ENCODE measurements at places on chromosomes 16 and 17.

- no peak for DNase-seq
Observed at GRCh38 chr17:19299214-19299747, 62.1 kb downstream of the EPN2 start.

- no peak for DNase-seq
Observed at GRCh38 chr17:80503921-80504320, 27.5 kb upstream of the NPTX1 start.

GRCh38 chr16:66206363-66206762 is 160.1 kb upstream of the CDH5 start:
- no peak for DNase-seq

DNA sequence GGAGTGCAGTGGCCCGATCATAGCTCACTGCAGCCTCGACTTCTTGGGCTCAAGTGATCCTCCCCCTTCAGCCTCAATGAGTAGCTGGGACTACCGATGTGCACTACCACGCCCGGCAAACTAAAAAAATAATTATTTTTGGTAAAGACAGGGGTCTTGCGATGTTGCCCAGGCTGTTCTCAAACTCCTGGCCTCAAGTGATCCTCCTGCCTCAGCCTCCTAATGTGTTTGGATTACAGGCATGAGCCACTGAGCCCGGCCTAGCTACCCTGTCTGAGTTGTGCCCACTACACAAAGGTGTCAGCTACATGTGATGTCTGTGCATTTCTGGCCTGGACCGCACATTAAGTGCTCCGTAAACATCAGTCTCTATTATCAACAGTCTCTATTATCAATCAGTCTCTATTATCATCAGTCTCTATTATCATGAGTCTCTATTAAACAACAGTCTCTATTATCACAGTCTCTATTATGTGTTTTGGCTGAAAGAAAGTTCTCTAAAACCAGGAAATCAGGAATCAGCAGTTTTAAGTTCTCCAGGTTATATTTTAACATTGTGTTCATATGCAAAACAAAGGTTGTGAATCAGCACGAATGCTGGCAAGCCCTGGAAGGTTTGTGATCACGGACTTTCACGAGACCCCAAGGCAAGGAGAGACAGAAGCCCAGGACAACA is 721 bp upstream of the WWOX start:
- no peak for DNase-seq

DNA sequence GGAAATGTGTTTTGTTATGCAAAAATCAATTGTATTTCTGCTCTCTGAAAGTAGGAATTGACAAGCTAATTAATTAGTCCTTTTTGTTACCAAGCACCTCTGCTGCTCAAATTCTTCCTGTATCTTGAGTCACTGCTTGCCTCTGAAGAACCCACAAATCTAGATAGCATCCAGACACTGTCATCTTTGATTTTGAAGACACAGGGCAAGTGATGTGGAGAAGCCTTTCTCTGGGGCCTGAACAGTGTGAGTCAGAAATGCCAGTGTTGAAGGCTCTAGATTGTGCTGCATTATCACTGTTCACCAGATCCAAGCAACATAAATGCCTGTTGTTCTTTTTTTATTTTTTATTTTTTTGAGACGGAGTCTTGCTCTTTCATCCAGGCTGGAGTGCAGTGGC is 10.9 kb upstream of the ST6GALNAC1 start:
- peak; percentile 17 for DNase-seq

DNA sequence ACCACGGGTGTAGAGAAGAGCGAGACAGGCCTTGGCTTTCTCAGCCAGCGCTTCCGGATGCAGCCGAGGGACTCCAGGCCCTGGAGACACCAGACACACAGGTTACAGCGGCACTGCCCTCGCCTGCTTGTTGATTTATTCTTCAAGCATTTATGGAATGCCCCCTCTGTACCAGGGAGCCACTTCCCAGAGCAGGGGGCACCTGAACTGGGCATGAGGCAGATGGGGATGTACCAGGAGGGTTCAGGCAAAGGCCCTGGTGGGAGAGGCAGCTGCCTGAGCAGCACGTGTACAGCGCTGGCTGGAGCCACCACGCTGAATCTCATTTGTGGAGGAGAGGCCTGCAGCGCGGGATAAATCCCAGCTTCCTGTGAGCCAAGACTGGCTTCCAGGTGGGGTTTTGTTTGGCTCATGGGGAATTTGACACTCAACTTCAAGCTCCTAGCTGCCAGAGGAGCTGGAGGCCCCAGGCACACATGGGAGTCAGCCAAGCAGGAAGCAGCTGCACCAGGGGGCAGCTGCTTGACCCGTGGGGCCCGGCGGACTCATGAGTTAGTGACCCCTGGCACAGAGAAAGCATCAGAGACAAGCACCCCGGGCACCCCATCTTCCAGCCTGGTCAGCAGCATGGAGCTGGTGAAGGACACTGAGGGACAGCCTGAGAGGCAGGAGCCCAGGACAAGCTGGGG is 59.7 kb downstream of the IL21R start:
- peak; percentile 37 for DNase-seq

GRCh38 chr16:11009027-11009755 is 64.8 kb downstream of the CLEC16A start:
- DNase-seq, result no peak

- DNase-seq, result no peak
Observed at GRCh38 chr17:48545539-48545938, 630 bp upstream of the HOXB2 start.

GRCh38 chr17:18362698-18363100 is 651 bp downstream of the SHMT1 start:
- DNase-seq, result peak; percentile 41

- DNase-seq, result no peak
Observed at GRCh38 chr17:82385559-82386254, 14.1 kb downstream of the UTS2R start.

- DNase-seq, result no peak
Observed at GRCh38 chr16:89600427-89600826, 13.0 kb upstream of the DPEP1 start.

GRCh38 chr17:348012-348411 is 4.6 kb downstream of the RPH3AL start:
- DNase-seq, result no peak

GRCh38 chr17:59753522-59754467 is 46.3 kb downstream of the VMP1 start:
- peak; percentile 95 for DNase-seq

GRCh38 chr17:63445065-63445464 is 1.0 kb downstream of the CYB561 start:
- DNase-seq, result no peak

DNA sequence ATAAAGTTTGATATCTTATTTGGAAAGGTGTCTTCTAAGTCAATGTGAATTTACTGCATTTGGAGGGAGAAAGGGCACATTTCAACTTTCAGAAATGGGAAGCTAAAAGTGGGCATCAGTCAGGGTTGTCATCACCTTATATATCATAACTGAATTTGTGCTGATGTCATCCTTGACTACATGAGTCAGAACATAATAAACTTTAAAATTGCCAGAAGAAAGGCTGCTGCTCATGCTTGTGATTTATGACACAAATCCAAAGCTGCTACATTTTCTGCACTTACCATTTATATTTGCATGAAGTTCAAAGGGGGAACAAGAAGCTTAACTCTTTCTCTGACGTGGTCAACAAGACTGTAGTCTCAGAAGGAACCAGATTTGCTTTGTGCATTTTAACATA is 196.6 kb downstream of the UTP18 start:
- DNase-seq, result no peak

- peak; percentile 36 for DNase-seq
Observed at GRCh38 chr17:78557598-78558039, 19.6 kb downstream of the DNAH17 start.

- DNase-seq, result no peak
Observed at GRCh38 chr16:77895962-77896361, 107.6 kb downstream of the VAT1L start.

- peak; percentile 86 for DNase-seq
Observed at GRCh38 chr16:71929048-71929447, 33.7 kb downstream of the IST1 start.

GRCh38 chr16:55515111-55515510 is 6.2 kb downstream of the LPCAT2 start:
- peak; percentile 76 for DNase-seq

GRCh38 chr17:59493867-59494266 is 71.5 kb upstream of the DHX40 start:
- no peak for DNase-seq
